ENCODE measurements at places on chromosomes 3 and 15.

GRCh38 chr3:100319951-100320350 is 14.6 kb upstream of the NIT2 start:
- DNase-seq, result no peak

DNA sequence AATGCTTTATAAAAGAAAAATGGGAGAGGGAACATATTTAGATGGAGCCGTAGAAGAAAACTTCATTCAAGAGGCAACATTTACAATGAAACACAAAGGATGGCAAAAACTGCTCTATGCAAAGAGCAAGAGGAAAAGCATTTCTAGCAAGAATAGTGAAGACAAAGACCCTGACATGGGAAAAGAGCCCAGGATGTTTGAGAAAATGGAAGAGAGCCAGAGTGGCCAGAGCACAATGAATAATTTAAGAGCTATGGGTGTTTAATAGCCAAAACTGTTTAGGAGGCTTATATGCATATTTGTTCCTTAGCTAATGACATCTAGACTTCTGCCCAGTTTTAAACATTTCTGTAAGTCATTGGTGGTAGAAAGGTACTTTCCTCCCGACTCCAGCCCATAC is 25.4 kb upstream of the SEMA6D start:
- no peak for DNase-seq

DNA sequence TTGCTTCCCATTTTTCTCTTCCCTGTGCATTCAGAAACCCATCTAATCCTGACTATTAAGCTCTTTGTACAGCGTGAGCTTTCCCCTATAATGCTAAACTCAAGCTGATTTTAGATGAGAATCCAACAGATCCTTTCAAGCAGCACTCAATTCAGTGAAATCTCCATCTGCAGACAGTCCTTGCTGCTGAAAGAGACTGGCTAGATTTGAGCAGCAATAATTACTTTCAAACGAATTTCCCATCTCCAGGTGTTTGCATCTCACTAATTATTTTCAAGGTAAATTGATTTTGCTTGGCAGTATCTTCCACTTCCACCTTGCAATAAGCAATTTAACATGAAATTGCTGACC is 49.5 kb upstream of the SLC7A14 start:
- DNase-seq, result no peak

- DNase-seq, result no peak
These were observed 178.8 kb downstream of the NSMCE3 start for GRCh38 chr15:29090617-29091466.

DNA sequence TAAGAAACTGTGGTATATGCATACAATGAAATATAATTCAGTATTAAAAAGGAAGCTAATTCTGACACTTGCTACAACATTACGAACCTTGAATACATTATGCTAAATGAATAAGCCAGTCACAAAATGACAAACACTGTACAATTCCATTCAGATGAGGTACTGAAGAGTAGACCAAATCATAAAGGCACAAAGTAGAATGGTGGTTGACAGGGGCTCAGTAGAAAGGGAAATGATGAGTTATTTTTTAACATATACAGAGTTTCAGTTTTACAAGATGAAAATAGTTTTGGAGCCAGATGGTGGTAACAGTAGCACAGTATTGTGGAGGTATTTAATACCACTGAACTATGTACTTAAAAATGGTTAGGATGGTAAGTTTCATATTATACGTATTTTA is 254.6 kb upstream of the RBMS3 start:
- DNase-seq, result no peak

- DNase-seq, result no peak
These were observed 83.1 kb upstream of the FNDC3B start for GRCh38 chr3:171956181-171956683.
